ENCODE measurements at places on chromosomes 13 and 19.
A peak's percentile ranks its signal among the peaks of the same experiment; 100 is the strongest.

- no peak for DNase-seq
These were observed 68.5 kb downstream of the TEX29 start for GRCh38 chr13:111388851-111389500.

GRCh38 chr13:28581451-28581850 lies 77.5 kb upstream of the POMP start:
- DNase-seq: no peak

GRCh38 chr19:34188408-34188807 lies 16.1 kb downstream of the LSM14A start:
- DNase-seq: no peak

- DNase-seq: no peak
These were observed at the start of gene BCL3 for GRCh38 chr19:44748426-44749254. TSS of gene BCL3 (plus strand) at chr19:44748708. CDS start at chr19:44748791, 83 bp downstream.

- DNase-seq: no peak
These were observed 1189.7 kb downstream of the EFNB2 start for GRCh38 chr13:105345730-105346129.

GRCh38 chr13:32068255-32068654 lies 36.7 kb downstream of the FRY start:
- DNase-seq: no peak

DNA sequence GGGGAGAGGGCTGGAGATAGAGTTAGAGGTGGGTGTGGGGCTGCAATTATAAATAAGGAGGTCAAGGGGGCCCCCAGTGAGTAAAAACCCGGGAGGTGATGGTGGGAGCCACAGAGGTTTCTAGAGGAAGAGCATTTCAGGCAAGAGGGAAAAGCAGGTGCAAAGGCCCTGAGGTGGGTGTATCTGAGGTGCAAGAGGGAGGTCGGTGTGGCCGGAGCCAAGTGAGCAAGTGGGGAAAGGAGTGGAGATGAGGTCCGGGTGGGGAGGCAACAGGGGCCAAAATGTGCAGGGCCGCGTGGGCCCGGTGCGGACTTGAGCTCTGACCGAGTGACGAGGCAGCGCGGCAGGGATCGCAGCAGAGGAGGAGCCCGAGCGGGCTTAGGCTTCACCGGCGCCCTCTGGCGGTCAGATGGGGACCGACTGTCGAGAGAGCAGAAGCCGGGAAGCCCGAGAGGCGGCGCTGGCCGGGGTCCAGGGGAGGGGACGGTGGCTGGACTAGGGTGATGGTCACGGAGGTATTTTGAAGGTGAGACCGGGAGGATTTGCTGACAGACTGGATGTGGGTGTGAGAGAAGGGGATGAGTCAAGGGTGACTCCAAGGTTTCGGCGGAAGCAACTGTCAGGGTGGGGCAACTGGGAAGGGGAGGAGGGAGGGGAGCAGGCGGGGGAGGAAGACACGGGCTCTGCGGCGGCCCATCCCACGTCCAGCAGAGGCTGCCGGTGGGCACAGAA lies 17.7 kb upstream of the SPACA4 start:
- DNase-seq: peak; percentile 91

GRCh38 chr19:46361915-46362314 lies 15.0 kb downstream of the PPP5C start:
- no peak for DNase-seq

GRCh38 chr13:50838031-50838430 lies 5.5 kb downstream of the DLEU7 start:
- DNase-seq: no peak

DNA sequence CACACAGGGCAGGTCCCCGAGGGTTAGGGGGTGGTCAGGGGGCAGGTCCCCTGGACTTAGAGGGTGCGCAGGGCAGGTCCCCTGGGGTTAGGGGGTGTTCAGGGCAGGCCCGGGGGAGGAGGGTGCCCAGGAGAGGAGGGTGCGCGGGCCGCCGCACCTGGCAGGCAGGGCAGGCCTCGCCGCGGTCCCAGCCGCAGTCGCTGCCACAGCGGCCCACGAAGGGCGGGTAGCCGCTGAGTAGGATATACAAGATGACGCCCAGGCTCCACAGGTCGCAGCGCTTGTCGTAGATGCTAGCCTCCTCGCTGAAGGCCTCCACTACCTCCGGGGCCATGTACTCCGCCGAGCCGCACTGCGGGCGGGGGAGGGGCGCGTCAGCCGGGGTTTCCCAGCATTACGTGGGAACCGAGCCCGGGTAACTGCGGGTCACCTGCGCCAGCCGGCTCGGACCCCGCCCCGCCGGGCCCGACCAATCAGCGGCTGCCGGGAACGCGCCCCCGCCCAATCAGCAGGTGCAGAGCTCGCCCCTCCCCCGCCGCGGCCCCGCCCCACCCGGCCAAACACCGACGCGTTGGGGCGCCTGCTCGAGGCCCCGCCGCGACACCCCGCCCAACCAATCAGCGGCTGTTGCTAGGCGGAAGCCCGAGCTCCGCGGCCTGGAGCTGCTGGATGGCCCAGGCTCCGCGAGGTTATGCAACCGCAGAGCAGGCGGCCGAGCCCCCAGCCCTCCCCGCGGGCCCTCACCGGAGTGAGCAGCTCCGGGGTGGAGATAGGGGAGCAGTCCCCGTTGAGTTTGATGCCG lies 9.2 kb downstream of the MKNK2 start:
- peak; percentile 98 for DNase-seq

DNA sequence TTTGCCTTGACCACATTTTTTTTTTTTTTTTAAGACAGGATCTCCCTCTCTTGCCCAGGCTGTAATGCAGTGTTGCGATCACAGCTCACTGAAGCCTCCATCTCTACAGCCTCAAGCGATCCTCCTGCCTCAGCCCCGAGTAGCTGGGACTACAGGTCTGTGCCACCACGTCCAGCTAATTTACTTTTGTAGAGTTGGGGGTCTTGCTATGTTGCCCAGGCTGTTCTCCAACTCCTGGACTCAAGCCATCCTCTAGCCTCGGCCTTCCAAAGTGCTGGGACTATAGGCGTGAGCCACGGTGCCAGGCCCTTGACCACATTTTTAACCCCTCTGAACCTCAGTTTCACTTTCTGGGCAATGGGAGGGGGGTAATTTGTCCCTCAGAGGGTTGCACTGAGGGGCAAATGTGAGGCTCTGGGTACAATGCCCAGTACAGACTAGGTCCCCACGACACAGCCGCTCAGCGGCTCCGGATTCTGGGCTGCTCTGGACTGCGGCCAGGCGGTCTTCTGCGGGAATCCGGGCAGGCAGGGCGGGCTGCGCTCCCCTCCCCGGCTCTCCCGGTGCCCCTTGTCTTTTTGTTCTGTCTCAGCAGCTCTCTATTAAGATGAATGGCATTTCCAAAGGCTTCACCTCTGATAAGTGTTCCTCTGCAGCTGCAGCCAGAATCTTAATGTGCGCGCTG lies 3.8 kb upstream of the ALOX5AP start:
- DNase-seq: no peak

GRCh38 chr19:8321986-8322637 lies 816 bp downstream of the RPS28 start:
- DNase-seq: no peak

- no peak for DNase-seq
These were observed 144.3 kb downstream of the STK24 start for GRCh38 chr13:98432638-98433037.

- no peak for DNase-seq
These were observed 146.6 kb downstream of the KLF12 start for GRCh38 chr13:73987618-73988017.

GRCh38 chr19:36115453-36116343 lies at the start of gene TBCB:
TSS of gene TBCB (plus strand) at chr19:36115468. CDS start at chr19:36115561, 93 bp downstream.
- DNase-seq: peak; percentile 61

DNA sequence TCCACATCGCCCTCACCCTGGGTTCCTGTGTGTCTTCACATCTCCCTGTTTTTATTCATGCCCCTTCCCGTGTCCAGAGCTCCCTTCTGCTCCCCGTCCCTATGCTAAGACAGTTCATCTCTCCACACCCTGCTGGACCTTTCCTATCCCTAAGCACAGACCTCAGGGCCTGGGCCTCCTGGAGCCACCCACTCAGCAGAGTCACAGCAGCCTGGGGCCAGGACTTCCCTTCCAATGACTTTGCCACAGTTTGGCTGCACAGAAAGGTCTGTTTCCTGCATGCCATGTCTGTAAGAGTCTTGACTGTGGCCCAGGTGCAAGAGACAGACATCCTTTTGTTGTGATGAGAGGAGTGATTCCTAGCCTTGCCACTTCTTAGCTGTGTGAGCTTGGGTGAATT lies 470.7 kb downstream of the TSHZ3 start:
- no peak for DNase-seq

- no peak for DNase-seq
These were observed 838.2 kb downstream of the SLITRK6 start for GRCh38 chr13:84961023-84961422.

All from mesendoderm (in vitro differentiated cells).